ENCODE measurements at places on chromosomes 4 and X.
A peak's percentile ranks its signal among the peaks of the same experiment; 100 is the strongest.

DNA sequence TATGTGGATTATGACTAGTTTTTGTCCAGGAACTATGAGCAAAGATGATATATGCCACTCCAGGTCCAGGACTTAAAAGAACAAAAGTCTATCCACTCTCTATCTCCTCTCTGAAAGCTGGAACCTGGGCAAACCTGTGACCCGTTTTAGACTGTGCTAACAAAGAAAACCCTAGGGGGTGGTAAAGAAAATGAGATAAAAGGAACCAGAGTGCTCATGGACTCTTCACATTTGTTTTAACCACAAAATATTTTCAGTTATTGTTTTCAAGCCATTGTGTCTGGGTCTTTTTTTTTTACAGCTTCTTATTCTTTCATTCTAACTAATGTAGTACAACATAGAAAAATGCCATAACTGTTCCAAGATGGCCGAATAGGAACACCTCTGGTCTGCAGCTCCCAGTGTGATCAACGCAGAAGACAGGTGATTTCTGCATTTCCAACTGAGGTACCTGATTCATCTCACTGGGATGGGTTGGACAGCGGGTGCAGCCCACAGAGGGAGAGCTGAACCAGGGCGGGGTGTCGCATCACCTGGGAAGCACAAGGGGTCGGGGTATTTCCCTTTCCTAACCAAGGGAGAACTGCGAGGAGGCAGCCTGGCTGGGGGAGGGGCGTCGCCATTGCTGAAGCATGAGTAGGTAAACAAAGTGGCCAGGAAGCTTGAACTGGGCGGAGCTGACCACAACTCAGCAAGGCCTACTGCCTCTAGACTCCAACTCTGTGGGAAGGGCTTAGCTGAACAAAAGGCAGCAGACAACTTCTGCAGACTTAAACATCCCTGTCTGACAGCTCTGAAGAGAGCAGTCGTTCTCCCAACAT lies 45.1 kb downstream of the CHM start:
- DNase-seq, result no peak

DNA sequence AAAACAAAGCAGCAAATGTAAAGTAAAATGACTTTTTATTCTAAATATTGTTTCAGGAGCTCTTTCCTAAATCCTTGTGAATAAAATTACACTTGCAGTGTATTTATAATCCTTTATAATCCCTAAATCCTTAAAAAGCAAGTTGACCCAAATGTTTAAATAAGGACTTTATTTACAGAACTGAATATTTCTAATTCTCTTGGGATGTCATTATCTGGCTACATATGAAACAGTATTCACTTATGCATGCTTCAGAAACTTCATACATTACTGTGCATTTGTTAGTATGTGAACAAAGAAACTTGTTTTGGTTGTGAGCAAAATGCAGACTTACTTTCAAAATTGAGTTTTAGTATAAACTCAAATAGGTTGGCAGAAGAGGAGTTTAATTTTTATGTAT lies 49.2 kb downstream of the PTTG2 start:
- no peak for DNase-seq

DNA sequence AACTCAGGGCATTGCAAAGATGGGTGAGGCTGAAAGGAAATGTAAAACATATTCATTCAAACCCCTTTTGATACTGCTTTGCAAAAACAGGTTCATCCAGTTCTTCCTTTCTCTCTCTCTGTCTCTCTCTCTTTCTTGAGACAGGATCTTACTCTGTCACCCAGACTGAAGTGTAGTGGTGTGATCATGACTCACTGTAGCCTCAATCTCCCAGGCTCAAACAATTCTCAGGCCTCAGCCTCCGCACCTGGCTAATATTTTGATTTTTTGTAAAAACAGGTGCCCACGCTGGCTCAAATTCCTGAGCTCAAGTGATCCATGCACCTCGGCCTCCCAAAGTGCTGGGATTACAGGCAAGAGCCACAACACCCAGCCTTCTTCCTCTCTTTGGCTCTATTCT lies 15.6 kb upstream of the DCHS2 start:
- no peak for DNase-seq

GRCh38 chr4:69881173-69881773 lies 21.3 kb upstream of the SULT1E1 start:
- peak; percentile 21 for DNase-seq

- DNase-seq, result no peak
These were observed 83.6 kb downstream of the PPP1R2C start for GRCh38 chrX:42694260-42694815.

GRCh38 chrX:20623448-20623847 lies 356.7 kb upstream of the RPS6KA3 start:
- DNase-seq, result peak; percentile 15

DNA sequence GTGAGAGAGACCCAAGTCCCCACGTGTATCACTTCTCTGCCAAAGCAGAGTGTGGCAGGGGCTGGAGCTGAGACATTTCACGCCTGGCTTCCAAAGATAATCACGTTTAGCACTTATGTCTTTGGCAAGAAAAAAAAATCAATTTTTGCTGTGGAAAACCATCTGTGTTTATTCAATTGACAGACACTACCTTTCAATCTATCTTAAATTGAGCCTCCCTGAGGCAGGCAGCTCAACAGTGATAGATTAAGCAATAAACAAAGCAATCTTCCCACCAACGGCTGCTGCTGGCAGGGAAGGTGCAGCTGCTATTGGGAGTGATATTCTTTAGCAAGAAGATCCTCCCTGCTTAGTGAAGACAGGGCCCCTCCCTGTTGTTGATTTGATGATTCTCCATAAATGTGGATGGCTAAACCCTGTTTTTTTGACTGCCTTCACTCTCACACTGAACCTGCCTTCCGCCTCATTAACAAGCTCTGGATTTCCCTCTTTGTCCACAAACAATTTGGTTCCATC lies 11.6 kb upstream of the MAGEB17 start:
- no peak for DNase-seq

GRCh38 chrX:11784543-11784942 lies 26.5 kb downstream of the MSL3 start:
- DNase-seq, result no peak

DNA sequence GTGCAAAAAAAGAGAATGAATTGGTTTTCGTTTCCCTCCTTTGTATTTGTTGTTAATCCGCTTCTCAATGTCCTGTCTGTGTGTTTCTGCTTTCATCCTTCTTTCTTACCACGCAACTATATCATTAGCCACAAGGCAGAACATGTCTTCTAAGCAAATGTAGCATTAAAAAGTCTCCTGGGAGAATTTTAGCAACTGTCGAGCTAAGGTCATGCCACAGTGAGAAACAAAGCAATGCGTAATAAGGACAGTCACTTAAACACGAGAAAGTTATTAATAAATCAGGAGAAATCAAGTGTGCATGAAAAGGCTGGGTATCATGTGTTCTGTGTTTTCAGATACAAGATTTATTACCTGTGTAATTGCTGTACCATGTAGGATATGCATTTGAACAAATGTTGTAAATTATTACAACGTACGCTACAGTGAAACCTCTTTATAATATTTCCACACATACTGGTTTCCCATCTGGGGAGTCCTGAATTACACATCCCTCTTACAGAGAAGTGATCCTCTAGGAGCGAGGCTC lies 890.8 kb downstream of the TRIML1 start:
- DNase-seq, result no peak

- DNase-seq, result no peak
These were observed 568.6 kb upstream of the BOD1L1 start for GRCh38 chr4:14196131-14196530.

DNA sequence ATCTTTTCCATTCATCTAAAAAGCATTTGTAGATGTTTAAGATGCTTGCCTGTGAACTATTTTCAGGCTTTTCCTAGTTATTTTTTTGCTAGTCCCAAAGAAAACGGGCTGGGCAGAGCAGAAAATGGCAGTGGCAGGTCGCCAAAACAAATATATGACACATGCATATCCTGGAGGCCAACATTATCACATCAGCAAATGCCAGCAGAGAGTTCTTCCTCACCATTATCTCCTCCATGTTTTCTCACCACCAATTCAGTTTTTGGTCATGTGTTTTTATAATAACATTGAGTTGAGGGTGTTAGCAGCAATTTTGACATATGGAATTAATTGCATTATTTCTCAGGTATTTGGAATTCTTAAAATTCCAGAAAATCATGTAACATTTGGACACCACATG lies 97.9 kb upstream of the EOLA2 start:
- peak; percentile 36 for DNase-seq

DNA sequence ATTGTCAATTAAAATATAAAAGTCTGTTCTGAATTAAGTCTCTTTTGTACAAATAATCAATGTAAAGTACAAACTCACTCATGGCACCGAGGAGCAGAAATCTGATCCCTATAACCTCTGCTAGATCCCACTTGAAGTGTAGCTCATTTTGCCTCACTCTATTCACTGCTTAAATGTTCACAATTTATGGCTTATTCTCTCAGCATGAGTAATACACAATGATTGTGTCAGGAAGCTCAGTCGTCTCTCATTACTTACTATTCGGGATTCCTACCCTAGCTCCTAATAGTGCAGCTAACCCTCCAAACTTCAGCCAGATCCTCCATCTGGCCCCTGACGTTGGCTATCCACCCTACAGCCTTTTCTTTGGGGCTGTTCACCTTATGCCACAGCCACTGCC lies 4.7 kb upstream of the AMMECR1 start:
- DNase-seq, result no peak

DNA sequence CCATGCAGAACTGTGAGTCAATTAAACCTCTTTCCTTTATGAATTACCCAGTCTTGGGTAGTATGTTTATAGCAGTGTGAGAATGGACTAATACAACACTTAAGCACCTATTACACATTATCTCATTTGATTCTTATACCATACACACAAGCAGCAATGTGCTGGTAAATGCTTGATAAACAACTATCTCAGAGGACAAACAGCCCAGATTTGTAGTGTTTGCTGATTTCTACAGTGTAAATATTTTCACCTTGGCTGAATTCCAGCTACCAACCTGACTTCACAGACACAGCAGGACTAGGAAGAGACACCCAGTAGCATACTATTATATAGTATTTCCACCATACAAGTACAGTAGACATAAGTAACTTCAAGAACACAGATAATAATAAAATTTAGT lies 406.5 kb upstream of the CNKSR2 start:
- no peak for DNase-seq

GRCh38 chrX:123201720-123202119 lies 17.6 kb downstream of the GRIA3 start:
- no peak for DNase-seq

DNA sequence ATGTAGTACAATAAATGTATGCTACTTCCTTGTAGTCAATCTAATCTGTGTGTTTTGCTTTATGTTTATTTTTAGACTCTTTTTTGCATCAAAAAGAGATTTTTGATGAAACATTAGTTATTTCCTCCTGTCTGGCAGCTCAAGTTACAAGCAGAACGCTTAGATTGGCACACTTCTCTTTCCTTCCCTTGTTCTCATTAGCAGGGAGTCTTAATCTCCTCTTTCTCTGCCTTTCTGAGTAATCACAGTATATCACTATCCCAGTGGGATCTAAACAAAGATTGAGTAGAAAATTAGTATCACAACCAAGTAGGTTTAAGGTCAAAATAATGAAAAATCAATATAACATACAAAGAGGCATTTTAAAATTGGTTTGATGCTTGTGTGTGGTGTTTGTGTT lies 1192.6 kb downstream of the C4orf33 start:
- peak; percentile 1 for DNase-seq

GRCh38 chr4:116839826-116840225 lies 245.6 kb downstream of the TRAM1L1 start:
- peak; percentile 31 for DNase-seq

- DNase-seq, result no peak
These were observed 33.1 kb downstream of the MSL3 start for GRCh38 chrX:11791090-11791489.

DNA sequence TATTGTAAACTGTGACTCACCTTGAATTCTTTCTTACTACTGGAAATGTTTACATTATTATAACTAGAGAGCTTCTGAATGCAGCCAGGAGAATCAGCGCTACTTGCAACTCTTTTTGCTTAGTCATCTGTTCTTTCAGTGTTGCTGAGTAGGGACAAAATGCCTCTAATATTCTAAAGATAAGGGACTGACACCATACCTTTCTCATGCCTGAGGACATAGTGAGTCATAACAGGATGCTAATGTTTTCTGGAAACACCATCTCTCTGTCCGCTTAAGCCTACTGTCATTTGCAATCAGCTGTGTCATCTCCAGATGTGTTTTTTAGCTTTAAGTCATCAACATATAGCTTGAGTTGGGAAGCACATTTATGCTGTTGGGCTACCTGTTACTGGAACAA lies 108.3 kb downstream of the QRFPR start:
- peak; percentile 54 for DNase-seq

- no peak for DNase-seq
These were observed 11.1 kb downstream of the NIPAL1 start for GRCh38 chr4:48027653-48028052.

DNA sequence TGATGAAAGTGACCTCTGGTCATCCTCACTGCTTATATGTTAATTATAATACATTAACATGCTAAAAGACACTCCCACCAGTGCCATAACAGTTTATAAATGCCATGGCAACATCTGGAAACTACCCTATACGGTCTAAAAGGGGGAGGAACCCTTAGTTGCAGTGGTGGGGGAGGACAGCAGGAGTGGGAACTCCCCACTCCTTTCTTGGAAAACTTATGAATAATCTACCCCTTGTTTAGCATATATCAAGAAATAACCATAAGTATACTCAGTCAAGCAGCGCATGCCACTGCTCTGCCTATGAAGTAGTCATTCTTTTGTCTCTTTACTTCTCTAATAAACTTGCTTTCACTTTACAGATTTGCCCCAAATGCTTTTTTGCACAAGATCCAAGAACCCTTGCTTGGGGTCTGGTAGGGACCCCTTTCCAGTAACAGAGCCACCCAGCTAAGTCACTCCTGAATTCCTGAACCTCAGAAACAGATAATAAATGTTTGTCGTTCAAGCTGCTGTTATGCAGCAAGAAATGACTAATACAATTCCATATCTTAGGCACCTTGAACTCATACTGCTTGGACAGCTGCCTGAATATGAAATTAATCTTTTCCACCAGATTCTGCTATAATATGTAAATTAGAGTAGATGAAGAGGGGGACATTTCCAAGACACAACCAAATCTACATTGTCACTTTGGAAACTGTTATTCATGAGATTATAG lies 14.4 kb upstream of the REPS2 start:
- DNase-seq, result no peak

DNA sequence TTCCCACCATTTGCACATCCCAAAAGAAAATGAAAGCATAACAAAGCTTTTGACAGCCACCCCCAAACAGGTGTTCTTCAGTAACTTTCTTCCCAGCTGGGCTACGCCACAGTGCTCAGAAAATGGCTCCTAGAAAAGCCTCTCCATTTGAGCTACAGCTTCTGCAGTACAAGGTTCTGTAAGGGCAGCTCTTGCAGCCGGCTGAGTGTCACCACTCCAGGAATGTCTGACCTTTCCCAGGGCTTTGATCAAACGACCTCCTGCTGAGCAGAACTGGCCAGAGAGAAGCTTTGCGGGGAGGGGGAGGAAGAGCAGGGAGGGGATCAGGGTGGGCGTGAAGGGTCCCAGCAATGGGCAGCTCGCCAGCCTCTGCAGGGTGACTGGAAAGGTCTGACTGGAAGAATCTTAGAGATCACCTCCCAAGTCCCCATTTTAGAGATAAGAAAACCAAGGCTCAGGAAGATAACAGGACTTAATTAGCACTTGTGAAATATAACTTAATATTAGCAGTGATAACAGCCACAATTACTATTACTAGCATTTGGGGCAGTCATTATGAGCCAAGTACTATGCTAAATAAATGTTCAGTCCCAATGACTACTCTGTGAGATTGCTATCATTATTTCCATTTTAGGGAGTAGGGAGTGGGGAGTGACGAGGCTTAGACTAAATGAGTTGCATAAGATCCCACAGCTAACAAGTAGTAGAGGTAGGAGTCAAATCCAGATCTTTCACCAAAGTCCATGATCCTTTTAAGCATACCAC lies 51.1 kb downstream of the LEF1 start:
- no peak for DNase-seq

- DNase-seq, result no peak
These were observed 2.3 kb upstream of the GRSF1 start for GRCh38 chr4:70841951-70842350.
